ENCODE measurements at places on chromosomes 11 and 22.

DNA sequence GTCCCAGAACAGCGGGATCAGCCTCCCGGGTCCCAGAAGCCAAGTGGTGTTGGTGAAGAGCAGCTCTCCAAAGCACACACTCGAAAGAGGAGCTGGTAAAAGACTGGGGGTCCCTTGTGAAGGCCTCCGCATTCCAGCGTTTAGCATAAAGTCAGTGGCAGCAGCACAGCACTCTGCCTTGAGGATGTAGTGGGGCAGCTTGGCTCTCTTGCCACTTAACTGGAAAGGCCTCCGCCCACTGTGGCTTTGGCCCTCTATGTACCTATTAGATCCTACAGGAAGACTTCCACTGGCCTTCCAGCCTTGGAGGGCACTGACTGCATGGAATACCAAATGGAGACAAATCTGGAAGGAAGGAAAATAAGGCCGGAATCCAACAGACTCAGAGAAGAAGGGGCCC lies 1455.3 kb downstream of the BRD1 start:
- DNase-seq: no peak

- DNase-seq: no peak
Observed at GRCh38 chr11:65135633-65136145, 1.4 kb upstream of the SYVN1 start.

DNA sequence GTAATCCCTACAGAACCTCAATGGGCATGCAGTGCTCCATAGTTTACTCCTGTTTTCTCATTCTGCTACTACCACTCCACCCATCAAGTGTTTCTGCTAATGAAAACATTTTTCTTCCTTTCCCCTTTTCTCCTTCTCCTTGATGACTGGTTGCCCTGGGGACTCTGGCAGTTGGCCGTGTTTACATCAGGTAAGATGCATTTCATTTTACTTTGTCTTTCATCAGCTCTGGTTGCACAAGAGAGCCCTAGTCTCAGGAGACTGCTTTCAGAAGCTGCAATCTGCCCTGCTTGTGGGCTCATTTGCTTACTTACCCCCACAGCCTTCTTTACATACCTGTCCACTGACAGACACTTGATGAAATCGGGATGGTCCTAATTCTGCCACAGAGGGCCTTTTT lies 19.6 kb upstream of the LIMK2 start:
- DNase-seq: no peak

DNA sequence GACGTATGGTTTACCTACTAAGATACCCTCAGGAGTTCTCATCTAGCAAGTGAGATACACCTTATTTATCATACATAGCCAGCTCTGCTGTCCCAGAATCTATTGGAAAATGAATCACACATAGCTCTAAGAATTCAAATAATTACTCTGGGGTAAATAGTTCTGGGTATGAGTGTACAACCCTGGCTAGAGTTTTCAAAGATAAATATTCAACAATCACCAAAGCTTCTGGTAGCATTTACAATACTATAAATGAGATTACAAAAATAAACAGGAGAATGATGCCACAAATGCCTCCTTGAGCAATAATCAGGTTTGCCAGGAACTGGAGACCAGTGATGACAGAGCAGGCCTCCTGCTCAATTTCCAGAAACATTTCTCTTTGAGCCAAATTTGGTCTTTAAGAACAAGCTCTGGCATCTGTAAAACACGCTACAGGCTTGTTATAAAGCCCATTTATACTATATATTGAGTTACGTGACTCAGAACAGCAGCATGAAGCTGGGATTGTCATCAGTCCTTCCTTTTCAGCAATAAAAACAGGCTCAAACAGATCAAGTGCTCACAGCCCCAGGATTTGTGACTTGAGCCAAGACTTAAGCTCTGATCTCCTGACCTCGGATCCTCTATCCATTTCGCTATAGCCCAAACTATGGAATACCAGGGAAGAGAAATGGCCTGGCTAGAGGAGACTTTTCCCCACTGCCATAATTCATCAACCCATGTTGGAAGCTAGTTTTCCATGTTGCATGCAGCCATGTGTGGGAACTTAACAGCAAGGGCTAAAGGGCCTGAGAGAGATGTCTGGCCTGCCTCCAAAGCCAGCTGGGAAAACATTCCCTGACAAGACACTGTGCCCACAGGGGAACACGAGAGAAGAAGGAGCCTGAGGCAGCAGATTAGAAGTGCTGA lies 19.7 kb downstream of the RAB30 start:
- DNase-seq: no peak

- no peak for DNase-seq
Observed at GRCh38 chr11:63560506-63561180, 2.5 kb downstream of the PLAAT2 start.

- no peak for DNase-seq
Observed at GRCh38 chr22:42693763-42694683, 26.6 kb downstream of the A4GALT start.

- DNase-seq: no peak
Observed at GRCh38 chr11:119583585-119583984, 145.4 kb downstream of the NECTIN1 start.

DNA sequence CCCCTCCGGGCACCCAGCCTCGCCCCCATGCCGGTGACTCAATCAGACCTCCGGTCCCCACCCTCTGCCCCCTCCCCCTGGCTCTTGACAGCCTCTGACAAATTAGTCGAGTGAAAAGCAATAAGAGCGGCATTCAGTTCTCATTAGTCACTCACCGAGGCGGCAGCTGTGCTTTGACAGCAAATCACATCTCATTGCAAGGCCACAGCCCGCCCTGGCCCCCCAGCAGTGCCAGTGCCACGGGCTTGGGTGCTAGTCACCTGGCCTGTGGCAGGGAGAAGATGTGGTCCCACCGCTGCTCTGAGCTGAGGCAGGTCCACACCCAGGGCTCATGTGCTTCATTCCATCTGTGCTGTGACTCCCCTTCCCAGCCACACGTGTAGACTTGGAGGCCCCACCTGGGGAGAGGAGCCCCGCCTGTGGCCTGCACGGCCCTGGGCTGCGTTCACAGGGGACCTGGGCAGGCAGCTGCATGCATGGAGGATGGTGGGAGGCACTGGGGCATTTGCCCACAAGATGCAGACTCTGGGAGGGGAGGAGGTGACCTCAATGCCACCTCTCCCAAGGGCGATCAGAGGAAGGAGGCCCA lies 7.4 kb upstream of the TH start:
- DNase-seq: no peak

DNA sequence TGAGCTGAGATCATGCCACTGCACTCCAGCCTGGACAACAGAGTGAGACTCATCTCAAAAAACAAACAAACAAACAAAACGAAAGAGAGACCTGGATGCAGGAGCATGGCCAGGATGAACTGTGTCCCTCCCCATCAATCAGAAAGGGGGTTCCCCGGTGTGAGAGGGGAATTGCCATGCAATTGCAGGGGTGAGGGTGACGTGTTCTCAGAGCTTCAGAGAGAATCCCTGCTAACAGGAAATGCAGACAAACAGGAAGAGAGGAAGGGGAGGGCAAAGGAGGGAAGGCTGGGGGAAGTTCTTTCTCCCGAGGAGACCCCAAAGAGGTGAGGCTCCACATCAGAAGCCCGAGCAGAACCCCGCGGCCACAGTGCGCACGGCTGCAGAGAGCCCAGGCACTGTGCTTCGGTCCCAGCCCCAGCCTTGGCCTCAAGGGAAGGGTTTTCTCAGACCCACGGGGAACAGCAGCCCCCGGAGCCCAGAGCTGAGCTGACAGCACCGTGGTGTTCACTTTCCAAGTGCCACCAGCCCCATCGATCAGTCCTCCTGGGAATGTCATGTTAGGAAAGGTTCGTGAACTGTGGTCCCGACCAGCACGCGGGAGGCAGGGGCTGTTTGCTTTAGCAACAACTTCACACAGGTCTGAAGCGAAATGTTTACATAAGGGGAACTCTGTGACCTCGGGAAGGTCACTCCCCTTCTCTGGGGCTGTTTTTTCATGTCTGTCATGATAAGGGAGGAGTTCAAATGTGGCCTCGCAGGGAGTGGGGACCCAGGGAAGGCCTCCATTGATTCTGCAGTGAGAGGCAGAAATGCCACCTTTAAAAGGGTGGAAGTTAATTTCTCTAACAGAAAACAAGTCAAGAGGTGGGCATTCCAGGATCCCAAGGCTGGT lies 108.0 kb upstream of the ANO1 start:
- no peak for DNase-seq

GRCh38 chr11:22670830-22671229 lies 4.4 kb downstream of the GAS2 start:
- DNase-seq: no peak

DNA sequence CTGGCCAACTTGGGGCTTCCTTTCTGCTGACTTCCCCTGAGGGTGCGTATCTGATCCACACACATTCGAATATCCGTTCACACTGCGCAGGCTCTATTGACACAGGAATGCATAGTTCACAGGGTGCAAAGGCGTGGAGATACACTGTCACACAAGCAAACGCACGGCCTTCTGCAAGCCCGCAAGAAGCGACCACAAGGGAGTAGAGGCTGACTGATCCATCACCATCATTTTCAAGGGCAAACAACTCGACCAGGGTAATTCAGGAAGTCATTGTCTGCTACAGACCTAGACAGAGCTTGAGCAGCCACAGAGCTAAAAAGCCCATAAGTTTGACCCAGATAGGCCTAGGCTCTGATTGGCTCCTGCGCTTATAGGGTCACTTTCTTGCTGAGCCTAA lies 392.3 kb downstream of the MN1 start:
- DNase-seq: no peak

DNA sequence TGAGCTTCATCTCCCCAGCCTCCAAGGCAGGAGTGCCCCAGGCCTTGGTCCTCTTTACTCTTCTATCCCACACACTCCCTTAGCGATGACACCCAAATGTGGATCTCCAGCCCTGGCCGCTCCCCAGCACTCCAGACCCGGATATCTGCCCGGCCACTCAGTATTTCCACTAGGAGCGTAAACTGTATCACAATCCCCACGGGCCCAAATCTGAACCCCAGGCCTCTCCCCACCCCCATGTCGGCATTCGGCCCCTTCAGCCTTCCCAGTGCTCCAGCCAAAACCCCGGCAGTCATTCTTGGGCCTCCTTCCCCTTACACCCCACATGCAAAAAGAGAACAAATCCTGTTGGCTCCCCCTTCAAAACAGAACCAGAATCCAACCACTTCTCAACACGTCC lies 20.8 kb downstream of the WNT11 start:
- DNase-seq: no peak

GRCh38 chr22:49354516-49355210 lies 473.0 kb downstream of the BRD1 start:
- DNase-seq: no peak

GRCh38 chr22:36285017-36285416 lies 32.1 kb downstream of the APOL1 start:
- DNase-seq: no peak

- no peak for DNase-seq
Observed at GRCh38 chr22:34904486-34904885, 161.5 kb upstream of the ISX start.

DNA sequence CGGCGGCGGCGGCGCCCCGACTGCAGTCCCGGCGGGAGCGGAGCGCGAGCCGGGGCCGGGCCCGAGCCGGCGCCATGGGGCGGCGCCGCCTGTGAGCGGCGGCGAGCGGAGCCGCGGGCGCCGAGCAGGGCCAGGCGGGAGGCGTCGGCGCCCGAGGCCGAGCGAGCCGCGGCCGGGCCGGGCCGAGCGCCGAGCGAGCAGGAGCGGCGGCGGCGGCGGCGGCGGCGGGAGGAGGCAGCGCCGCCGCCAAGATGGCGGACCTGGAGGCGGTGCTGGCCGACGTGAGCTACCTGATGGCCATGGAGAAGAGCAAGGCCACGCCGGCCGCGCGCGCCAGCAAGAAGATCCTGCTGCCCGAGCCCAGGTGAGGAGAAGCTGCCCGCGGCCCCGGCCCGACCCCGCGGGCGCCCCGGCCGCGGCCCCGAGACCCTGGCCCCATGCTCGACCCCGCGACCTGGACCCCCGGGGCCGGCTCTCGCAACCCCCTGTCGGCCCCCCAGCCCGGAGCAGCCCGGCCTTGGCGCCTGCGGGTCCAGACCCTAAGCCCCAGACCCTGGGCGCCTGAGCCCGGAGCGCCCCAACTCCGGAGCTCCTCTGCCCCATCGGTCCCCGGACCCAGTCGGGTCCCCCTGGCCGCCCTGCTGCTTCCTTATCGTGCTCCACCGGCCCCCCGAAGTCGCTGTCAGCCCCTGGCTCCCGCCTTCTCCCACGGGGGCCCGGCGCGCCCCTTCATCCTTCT lies at the start of gene GRK2:
Gene GRK2, plus strand, starts transcription at position 25 of the 739 bp plus-strand sequence. Its CDS starts 227 bp downstream, at position 252.
- DNase-seq: no peak

DNA sequence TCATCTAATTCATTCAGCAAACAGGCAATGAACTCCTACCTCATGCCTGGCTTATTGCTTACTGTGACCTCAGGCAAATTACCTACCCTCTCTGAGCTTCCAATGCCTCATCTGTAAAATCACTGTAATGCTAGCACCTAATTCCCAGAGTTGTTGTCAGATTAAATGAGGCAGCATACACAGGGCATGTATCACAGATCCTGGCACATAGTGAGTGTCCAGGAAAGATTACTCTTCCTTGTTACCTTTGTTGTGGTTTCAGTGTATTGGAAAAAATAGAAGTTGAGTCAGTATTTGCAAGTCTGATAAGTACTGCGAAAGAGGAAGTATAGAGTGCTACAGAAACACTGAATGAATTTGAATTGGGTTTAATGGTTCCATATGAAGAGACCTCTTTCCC lies 26.4 kb upstream of the LRRC55 start:
- DNase-seq: no peak

DNA sequence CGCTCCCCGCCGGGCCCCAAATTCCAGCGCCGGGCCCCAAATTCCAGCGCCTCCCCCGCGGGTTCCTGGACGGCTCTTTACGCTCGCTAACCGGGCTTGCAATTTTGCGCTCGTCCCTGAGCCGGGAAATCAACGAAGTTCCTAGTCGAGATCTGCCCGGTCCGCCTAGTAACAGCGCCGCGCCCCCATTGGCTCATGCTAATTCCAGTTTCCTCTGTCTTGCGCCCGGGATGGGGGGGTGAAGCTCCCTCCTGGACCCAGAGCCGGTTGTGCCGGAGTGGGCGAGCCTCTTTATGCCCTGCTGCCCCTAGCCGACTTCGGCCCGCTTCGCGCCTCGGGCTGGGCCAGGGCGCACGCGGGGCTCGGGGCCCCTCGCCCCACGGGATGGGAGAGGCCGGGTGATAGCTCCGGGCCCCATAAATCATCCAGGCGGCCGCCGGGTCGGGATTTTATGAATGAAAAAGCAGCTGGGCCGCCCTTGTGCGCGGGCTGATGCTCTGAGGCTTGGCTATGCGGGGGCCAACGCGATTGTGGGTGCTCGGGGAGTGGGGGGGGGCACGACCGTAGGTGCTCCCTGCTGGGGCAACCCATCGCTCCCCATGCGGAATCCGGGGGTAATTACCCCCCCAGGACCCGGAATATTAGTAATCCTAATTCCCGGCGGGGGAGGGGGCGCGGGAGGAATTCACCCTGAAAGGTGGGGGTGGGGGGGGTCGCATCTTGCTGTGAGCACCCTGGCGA lies 1.8 kb upstream of the CCND1 start:
- peak; percentile 96 for DNase-seq
